Right hindlimb (tissue), 1 donor: ENCODE measurements at places on chromosomes 3 and 15.
A peak's percentile ranks its signal among the peaks of the same experiment; 100 is the strongest.

GRCh38 chr3:160755776-160756304 lies at the start of gene PPM1L:
Gene PPM1L, plus strand, starts transcription at chr3:160756231.
- peak; percentile 73 for DNase-seq

GRCh38 chr3:136277115-136277514 lies 27.0 kb downstream of the PCCB start:
- DNase-seq: no peak

GRCh38 chr3:120153294-120153693 lies 59.0 kb upstream of the GSK3B start:
- no peak for DNase-seq

GRCh38 chr3:80929576-80929975 lies 831.9 kb downstream of the GBE1 start:
- no peak for DNase-seq

DNA sequence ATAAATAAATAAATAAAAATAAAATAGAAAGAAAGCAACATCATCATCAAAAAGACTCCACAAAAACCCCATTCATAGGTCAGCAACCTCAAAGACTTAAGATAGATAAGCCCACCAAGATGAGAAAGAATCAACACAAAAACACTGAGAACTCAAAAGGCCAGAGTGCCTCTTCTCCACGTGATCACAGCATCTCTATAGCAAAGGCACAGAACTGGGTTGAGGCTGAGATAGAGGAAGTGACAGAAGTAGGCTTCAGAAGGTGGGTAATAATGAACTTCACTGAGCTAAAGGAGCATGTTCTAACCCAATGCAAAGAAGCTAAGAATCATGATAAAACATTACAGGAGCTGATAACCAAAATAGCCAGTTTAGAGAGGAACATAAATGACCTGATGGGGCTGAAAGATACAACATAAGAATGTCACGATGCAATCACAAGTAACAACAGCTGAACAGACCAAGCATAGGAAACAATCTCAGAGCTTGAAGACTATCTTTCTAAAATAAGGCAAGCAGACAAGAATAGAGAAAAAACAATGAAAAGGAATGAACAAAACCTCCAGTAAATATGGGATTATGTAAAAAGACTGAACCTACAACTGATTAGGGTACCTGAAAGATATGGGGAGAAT lies 26.4 kb downstream of the GNB5 start:
- no peak for DNase-seq

GRCh38 chr3:177466074-177466473 lies 268.8 kb upstream of the TBL1XR1 start:
- DNase-seq: no peak

DNA sequence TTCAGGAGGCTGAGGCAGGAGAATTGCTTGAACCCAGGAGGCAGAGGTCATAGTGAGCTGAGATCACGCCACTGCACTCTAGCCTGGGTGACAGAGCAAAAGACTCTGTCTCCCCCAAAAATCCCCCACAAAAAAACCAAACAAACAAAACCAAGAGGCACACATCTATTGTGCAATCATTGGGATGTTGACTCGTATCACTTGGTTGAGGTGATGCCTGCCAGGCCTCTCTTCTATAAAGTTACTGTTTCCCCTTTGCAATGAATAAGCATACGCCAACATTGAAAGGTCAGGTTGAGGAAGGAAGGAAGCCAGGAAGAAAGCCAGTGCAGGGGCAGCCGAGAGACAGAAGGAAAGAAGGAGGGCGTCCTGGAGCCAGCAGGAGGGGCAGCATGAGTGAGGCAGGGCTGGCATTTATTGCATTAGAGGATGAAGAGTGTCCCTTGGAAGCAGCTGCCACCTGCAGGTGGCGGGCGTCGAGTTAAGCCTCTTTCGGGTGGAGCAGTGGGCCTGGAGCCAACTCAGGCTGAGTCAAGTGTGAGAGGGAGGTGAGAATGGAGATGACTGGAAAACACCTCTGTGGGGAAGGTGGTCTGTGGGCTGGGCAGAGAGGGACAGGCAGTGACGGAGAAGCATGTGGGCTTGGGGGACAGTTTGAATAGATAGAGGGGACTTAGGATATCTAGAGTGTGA lies 8.3 kb upstream of the CSPG4 start:
- no peak for DNase-seq

DNA sequence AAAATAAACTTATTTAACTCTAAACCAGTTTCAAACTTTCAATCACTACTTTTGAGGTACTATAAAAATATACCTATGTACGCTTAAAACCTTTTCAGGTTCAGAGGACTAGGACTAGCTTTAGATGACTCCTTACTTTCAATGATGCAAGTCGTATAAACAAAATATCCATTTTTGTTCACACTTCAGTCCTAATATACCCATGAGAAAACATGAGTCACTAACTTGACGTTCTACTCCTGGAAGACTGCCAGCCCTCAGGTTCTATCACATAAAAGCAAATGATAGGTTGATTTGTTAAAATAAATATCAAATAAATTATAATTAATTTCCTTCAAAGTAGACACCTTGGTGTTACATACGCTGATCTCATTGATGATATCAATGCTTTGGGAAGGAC lies 10.6 kb upstream of the P3H2 start:
- no peak for DNase-seq

- DNase-seq: no peak
Measured at GRCh38 chr3:113556946-113557335, 24.6 kb downstream of the SIDT1 start.

DNA sequence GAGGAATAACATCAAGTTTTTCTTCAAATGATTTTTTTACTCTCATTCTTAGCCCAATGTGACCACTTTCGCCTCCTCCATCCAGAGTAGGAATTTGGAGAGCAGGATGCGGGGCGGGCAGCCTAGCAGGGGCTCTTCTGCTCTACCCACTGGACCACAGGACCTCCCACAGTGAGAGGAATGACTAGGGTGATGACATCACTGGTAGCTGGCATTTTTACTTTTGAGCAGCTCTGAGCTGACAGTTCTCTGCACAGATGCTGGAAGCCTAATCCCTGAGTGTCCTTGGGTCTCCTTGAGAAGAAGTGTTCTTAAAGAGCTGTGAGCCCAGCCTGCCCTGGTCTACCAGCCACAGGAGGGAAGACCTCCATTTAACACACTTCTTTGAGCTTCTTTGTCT lies 1.4 kb upstream of the HCN4 start:
- DNase-seq: no peak

DNA sequence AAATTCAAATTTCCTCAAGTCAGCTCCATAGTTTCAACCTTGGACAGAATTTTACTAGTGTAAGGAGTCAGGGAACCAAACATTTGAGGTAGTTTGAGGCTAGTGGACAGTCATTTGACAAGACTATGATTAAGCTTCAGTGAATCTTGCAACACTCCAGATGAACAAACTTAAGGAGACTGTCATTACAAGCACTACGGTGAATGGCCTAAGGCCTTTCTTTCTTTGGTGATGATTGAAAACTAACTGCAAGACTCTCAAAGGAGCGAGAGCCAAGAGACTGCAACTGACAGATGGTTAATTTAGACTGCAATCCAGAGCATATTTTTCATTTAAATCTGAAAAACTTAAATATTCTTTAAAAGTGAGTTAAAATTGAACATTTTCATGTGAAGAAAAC lies 272.3 kb upstream of the NECTIN3 start:
- no peak for DNase-seq

GRCh38 chr3:14598143-14598569 lies 53.4 kb upstream of the CCDC174 start:
- DNase-seq: peak; percentile 49

DNA sequence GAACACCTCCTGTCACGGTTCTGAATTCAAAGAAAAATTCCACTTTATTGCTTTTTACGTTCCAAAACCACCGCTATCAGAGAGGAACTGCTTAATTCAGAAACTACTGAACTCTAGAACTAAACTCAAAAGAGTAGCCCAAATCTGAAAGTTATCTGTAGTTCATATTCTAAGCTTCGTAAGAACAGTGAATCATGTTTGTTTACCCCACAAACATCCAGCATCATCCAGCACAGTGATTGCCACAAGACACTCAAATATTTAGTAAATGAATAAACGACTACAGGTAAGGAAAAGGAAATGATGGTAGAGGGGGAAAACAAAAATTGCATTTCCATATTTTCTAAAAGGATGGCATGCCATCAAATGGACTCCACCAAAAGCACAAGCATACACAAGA lies 32.3 kb downstream of the VPS13C start:
- DNase-seq: no peak

GRCh38 chr3:114644367-114644766 lies 350.5 kb downstream of the TIGIT start:
- no peak for DNase-seq

DNA sequence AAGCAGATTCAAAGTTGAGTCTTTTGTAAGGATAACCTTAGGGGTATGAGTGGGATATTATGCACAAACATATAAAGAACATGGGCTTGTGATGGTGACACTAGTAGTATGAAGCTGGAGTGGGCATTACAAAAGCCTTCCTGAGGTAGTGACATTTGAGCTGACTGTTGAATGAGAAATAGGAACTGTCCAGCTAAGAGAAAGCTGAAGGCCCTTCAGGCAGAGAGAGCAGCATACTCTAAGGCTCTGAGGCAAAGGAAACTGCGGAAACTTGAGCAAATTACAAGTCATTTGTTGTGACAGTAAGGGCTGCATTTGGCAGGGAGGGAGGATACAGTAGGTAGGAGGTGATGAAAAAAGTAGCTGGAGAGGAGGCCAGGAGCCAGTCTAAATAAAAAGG lies 190.7 kb upstream of the CD96 start:
- DNase-seq: no peak

- DNase-seq: no peak
Measured at GRCh38 chr3:9695345-9695744, 8.3 kb upstream of the CPNE9 start.

DNA sequence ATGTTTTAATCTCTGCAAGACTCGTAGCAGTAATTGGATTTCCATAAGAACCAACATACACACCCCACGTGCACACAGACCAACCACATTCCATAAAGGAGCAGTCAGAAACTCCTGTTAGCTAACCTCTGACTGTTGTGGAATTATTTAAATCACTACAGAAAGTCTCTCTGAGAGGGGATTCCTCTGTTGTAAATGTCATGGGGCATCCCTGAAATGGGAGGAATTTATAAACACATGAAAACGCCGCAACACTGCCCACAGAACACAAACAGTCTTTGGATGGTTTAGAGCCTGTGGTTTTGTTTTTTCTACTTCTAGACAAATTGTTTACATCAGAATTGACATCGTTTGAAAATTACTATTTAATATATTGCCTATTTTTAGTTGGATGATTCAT lies 740.1 kb upstream of the GRM7 start:
- DNase-seq: no peak

GRCh38 chr15:62945063-62945462 lies 97.5 kb upstream of the TPM1 start:
- no peak for DNase-seq

GRCh38 chr3:138455801-138456716 lies 21.6 kb downstream of the ESYT3 start:
- no peak for DNase-seq

GRCh38 chr3:103388214-103388613 lies 953.4 kb downstream of the ZPLD1 start:
- DNase-seq: no peak

- DNase-seq: no peak
Measured at GRCh38 chr3:188197388-188197847, 43.5 kb downstream of the LPP start.

- no peak for DNase-seq
Measured at GRCh38 chr3:149783576-149783975, 8.8 kb downstream of the ANKUB1 start.

GRCh38 chr15:77605547-77605946 lies 27.2 kb downstream of the LINGO1 start:
- DNase-seq: no peak

- no peak for DNase-seq
Measured at GRCh38 chr3:119409844-119410243, 53.6 kb downstream of the TMEM39A start.

GRCh38 chr3:159059395-159059794 lies 257.5 kb downstream of the MFSD1 start:
- no peak for DNase-seq

- DNase-seq: no peak
Measured at GRCh38 chr15:39621210-39621609, 40.3 kb downstream of the THBS1 start.

DNA sequence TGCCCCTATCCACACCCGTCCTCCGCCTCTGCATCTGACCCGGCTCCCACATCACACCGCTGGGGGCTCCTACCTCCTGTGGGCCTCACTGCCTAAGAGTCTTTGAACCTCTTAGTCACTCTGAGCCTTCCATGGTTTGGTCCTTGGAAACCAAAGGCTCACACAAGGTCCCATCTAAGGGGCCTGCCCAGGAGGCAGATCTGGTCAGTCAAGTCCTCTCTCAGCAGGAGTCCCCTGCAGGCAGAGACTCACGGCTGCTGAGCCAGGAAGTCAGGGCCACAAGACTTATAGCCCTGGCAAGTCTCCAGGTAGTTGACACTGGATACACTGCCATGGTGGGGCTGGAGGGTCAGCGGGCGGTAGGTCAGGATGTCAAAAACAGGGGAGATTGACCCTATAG lies 31.2 kb upstream of the ALDH1L1 start:
- no peak for DNase-seq

DNA sequence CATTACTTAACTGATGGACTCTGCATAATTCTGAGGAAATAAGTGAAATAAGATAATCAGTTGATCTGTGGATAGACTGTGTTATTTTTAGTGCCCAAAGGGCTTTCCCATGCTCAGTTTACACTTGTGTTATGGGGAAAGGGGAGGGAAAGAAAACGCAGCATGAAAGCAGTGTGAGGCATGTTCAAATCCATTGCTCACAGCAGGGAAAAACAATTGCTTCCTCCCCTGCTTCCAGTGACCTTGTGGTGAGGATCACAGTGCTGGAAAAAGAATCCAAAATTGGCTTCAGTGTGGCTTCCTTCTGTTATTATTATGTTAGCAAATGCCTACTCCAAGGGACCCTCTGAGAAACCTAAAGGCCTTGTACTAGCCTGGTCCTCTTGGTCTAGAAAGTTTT lies 285.1 kb upstream of the CDIN1 start:
- no peak for DNase-seq

- no peak for DNase-seq
Measured at GRCh38 chr15:83356501-83357399, 72.3 kb upstream of the BNC1 start.

- no peak for DNase-seq
Measured at GRCh38 chr15:89230277-89230676, 8.9 kb upstream of the RLBP1 start.

GRCh38 chr3:10338591-10339353 lies 17.9 kb upstream of the SEC13 start:
- no peak for DNase-seq

DNA sequence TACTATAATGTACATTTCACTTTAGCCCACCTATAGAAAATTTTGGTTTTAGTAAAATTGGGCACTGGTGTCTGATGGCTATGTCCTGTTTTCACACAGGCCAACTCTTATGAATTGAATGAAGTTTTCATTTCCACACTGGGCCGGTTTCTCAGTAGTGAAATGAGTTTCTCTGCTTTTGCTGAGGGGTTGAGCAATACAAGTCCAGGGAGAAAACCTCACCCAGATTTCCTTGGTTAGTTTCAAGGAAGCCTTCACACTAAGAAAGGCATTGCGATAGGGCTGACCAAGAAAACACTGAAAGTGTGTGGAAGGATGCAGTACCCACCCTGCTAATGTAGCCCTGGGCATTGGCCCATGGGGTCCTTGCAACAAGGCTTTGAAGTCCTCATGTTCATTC lies 331.5 kb upstream of the CFAP20DC start:
- DNase-seq: no peak
